ENCODE measurements at places on chromosomes 6 and 20. TPM values are rescaled to one million over a fixed set of nuclear protein-coding genes. Genes with fewer than 3 reads are reported as not detected.

Gene COL12A1
- not detected for total RNA-seq

Gene MUC22
- not detected for total RNA-seq

Gene PGK2
- total RNA-seq: not detected

Gene MTCH1
- 393 TPM for total RNA-seq

Gene ISM1
- not detected for total RNA-seq

Gene NUS1
- 62.6 TPM for total RNA-seq

Gene CALHM4
- total RNA-seq: not detected

Gene PDE7B
- not detected for total RNA-seq

Gene RBPJL
- not detected for total RNA-seq

Gene IL20RA
- total RNA-seq: not detected

Gene LY6G5C
- not detected for total RNA-seq

Gene SLC16A10
- 3.7 TPM for total RNA-seq

DNA sequence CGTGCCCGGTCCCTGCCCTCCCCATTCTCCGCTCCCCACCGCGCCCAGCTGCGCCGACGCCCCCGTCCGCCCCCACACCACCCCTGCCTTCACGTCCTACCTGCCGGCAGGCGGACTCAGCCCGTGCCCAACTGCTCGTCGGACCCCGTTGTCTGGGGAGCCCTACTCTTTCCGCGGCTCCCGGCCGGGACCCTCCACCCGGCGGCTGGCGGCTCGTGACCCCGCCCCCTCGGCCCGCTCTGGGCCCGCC is at the start of gene SERAC1:
TSS of gene SERAC1 (minus strand) at position 223 of the 250 bp plus-strand sequence. CDS start 9,899 bp downstream, outside the sequence.
- no peak for DNase-seq

DNA sequence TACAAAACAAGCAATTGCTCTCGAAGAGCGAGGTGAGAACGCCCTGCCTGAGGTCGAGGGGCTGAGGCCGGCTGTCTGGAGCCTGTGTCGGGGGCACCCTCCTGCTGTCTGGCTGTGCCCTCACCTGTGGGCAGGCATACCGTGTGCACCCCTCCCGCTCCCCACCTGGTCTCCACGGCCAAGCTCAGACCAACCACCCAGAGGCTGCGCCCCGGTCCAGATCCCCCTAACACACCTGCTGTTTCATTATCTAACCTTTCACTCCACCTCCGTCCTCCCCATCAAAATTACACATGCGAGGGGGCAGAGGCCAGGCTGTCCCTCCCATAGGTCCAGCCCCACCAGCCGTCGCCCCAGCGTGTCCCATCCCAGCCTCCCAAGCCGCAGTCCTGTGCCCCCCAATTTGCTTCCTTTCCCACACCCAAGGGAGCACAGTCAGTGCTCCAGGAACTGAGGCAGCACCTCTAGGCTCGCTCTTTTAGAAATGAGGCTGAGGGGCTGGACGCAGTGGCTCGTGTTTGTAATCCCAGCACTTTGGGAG is 35.2 kb downstream of the NTSR1 start:
- DNase-seq: no peak

DNA sequence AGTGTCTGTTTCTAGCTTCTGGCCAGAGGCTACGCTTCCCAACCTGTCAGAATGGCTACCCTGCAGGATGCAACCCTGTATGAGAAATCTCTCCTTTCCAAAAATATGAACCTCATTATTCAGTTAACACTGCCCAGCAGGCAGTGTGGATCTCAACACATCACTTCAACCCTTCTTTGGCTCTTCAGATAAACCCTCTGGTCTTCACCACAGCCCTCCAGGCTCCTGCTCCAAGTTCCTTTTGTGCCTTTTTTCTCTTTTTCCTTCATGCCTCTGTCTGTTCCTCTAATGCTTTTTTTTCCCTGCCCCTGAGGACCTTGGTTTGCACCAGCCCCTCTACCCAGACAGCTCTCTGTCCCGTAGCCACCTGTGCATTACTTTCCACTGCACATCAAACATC is 207.4 kb downstream of the MYLK4 start:
- DNase-seq: no peak

- no peak for DNase-seq
Observed at GRCh38 chr6:101296169-101296960, 97.1 kb upstream of the GRIK2 start.

DNA sequence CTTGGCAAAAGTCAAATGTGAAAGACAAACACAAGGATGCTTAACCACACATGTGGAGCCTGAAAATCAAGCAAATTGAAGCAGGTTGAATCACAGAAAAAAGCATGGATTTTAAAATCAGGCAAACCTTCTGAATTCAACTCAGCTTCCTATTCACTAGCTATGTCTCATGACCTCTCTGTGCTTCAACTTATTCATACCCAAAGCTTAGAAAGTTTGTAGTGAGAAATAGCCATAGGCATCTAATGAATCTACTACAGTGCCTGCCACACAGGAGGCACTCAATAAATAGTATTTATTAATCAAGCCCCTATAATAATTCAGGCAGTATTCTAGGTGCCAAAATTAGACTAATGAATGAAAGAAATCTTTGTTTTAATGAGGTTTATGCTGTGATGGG is 112.2 kb upstream of the TNFAIP3 start:
- no peak for DNase-seq

GRCh38 chr6:123022975-123023374 is 26.9 kb downstream of the CLVS2 start:
- no peak for DNase-seq

DNA sequence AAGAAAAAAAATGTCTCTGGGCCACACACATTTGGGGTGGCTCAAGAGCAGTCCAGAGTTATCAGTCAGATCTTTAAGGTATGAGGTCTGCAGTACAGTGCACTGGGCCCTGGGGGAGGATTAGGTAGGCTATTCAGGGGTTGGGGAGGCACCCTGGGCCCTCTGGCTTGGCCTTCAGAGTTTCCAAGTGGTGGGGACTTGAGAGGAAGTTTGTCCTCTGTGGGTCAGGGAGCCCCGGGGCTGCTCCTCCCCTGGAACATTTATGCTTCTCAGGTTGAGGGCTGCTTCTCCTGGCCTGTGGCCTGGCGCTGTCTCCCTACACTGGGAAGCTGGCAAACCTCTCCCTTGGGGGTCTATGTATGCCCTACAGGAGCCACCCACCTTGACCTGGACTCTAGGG is 46.0 kb downstream of the PTK7 start:
- no peak for DNase-seq

DNA sequence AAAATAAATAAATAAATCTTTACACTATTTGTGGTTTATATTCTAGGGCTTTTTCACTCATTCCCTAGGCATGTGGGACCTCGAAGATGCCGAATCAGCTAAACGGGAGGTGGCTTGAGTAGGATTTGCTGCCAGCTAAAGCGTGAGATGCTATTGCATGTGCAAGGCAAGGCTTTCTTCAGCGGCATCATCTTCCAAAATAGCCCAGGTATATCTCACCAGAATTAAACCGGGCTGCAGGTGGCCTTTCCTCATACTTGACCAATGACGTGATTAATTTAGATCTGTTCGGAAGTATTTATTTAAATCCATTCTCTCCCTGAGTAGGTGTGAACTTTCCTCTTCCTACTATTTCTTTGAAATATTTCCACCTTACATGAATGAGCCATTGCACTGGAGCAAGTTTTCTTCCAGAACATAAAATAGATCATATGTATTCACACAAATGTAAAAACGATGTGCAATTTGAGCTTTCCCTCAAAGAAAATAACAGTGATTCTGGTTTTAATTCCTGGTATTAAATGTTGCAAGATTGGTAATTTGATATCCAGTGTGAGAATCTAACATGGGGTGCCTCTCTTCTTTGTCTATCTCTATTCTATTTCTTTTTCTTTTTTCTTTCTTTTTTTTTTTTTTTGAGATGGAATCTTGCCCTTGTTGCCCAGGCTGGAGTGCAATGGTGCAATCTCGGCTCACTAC is 24.3 kb upstream of the ZNF217 start:
- DNase-seq: no peak

DNA sequence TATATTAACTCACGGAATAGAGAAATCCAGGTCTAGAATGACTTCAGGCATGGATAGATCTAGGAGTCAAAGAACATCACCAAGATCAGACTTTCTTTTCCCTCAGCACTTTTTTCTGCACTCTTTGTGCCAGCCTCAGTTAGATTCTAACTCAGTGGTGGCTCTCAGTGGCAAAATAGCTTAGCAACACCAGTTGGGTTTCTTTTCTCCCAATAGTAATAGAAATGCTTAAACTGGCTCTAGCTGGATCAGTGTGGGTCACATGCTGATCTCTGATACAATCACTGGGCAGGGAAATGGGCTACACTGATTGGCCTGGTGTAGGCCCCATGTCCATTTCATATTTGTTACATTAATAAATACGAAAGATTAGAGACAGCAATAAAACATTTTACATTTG is 44.2 kb upstream of the ARFGEF2 start:
- DNase-seq: no peak

- DNase-seq: no peak
Observed at GRCh38 chr6:151629791-151630190, 136.0 kb downstream of the CCDC170 start.

DNA sequence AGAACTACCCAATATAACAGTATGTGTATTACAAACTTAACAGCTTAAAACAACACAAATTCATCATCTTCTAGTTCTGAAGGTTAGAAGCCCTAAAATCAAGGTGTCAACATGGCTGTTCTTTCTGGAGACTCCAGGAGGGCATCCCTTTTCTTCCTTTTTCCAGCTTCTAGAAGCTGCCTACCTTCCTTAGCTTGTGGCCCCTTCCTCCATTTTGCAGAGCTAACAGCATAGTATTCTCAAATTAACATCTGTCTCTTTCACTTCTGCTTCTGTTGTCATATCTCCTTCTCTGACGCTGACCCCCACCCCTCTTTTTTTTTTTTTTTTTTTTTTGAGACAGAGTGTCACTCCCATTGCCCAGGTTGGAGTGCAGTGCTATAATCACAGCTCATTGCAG is 52.8 kb upstream of the AKIRIN2 start:
- DNase-seq: no peak

GRCh38 chr6:87755708-87756671 is 54.0 kb upstream of the AKIRIN2 start:
- DNase-seq: no peak

DNA sequence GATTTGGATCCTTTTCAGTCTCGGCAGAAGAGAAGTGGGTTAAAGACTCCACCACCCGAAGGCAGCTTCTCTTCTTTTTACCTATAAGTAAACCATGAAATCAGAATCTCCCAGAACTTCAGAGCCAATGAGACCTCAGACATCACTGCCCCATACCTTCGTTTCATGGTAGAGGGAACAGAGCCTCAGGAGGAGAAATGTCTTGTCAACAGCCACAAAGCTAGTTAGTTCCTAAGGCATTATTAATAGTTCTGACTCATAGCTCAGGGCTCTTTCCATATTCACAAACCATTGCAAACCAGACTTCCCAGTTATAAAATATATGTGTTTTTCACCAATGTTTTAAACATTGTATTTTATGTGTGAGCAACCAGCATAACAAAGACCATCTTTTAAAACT is 118.7 kb upstream of the RIPOR2 start:
- no peak for DNase-seq

GRCh38 chr6:78589436-78589835 is 277.9 kb upstream of the IRAK1BP1 start:
- DNase-seq: no peak

DNA sequence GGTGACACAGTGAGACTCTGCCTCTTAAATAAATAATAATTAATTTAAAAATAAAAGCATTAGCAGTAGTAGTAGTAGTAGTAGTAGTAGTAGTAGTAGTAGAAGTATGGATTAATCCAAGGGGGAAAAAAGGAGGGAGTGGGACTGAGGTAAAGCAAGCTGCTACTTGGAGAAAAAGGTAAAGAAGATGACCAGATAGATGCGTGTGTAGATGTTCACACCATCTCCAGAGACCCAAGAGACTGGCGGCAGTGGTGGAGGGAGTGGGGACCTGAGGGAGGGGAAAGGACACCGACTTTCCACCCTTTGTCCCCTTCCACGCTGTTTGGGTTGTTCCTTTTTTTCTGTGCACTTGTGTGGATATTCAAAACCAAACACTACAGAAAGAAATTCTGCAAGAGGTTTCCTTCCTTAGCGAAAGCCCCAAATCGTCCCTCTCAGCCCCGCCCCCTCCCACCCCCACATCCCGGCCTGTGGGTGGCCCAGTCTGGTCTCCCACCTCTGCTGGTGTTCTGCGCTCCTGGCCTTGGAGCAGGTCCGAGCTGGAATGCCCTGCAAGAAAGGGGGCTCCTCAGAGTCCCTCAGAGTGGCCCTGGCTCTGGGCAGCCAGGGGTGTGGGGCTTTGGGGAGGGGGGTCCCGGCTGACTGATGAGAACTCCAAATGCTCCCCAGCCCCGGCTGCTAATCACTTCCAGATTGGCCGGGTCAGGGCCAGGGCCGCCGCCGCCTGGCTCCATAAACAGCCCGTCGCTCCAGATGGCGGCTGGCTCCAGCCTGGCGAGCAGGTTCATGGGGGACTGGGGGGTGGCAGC is 60.2 kb downstream of the UBE2V1 start:
- DNase-seq: no peak

DNA sequence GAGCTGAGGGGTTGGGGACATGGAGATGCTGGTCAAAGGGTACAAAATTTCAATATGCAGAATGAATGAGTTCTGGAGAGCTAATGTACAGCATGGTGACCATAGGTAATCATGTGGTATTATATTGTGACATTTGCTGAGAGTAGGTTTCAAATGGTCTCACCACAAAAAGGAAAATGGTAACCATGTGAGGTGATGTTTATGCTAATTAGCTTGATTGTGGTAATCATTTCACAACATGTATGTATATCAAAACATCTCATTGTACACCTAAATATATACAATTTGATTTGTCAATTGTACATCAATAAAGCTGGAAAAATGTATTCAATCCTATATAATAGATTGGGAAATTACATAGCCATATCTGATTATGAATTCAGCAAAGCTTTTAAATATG is 29.5 kb upstream of the TMEM14A start:
- DNase-seq: no peak

GRCh38 chr6:93366506-93366905 is 52.9 kb downstream of the EPHA7 start:
- DNase-seq: peak; percentile 77

GRCh38 chr6:147855803-147856482 is 347.5 kb downstream of the SAMD5 start:
- DNase-seq: no peak

GRCh38 chr6:30100585-30101443 is 12.1 kb downstream of the TRIM31 start:
- peak; percentile 5 for DNase-seq

- DNase-seq: peak; percentile 82
Observed at GRCh38 chr6:99146711-99147110, 199.0 kb upstream of the FBXL4 start.

- no peak for DNase-seq
Observed at GRCh38 chr6:35687658-35688604, 784 bp downstream of the FKBP5 start.

DNA sequence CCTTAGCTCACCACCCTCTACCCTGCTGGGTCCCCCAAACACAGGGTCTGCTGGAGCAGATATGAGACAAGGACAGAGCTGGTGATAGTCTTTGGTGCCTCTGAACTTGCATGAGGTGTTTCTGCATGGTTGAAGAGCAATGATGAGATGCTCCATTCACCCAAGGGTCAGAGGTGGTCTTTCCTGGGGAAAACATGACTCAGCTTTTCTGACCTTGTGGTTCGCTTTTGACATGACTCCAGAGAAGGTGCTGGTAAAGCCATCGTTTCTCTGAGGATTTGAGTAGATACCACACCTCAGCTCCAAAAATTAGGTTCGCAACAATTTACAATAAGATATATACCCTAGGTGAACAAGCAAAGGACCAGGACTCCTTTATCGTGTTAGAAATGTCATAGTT is 304.8 kb downstream of the DHX35 start:
- no peak for DNase-seq

Measured in G401 (cell line).